ENCODE measurements at places on chromosomes 3 and 15. TPM values are rescaled to one million over a fixed set of nuclear protein-coding genes. Genes with fewer than 3 reads are reported as not detected.

The SEMA3B gene
- 2.4 TPM for total RNA-seq

The NME9 gene
- total RNA-seq, result not detected

The GRAMD1C gene
- total RNA-seq, result 5.0 TPM

The SPATA12 gene
- total RNA-seq, result not detected

The MST1 gene
- total RNA-seq, result 7.6 TPM

The MEX3B gene
- 0.48 TPM for total RNA-seq

The ZNF80 gene
- total RNA-seq, result not detected

The BDH1 gene
- 67.9 TPM for total RNA-seq

The CLEC3B gene
- 3.1 TPM for total RNA-seq

The GPR62 gene
- total RNA-seq, result not detected

The GPR171 gene
- 0.32 TPM for total RNA-seq

The UCN2 gene
- 2.2 TPM for total RNA-seq

The LRRN1 gene
- 0.44 TPM for total RNA-seq

The TMOD2 gene
- total RNA-seq, result 4.1 TPM

The CHRNA5 gene
- 4.3 TPM for total RNA-seq

The ANKRD63 gene
- not detected for total RNA-seq

The KLHL6 gene
- total RNA-seq, result 0.76 TPM

The GRK7 gene
- total RNA-seq, result not detected

The ECE2 gene
- total RNA-seq, result not detected

The ATP8B4 gene
- total RNA-seq, result 0.56 TPM

The AGTR1 gene
- total RNA-seq, result 0.24 TPM

The GPR149 gene
- total RNA-seq, result not detected

The PLA2G4E gene
- 18.1 TPM for total RNA-seq

Measured in esophagus mucosa (tissue), 1 donor.